ENCODE measurements at places on chromosomes 7 and 10.

DNA sequence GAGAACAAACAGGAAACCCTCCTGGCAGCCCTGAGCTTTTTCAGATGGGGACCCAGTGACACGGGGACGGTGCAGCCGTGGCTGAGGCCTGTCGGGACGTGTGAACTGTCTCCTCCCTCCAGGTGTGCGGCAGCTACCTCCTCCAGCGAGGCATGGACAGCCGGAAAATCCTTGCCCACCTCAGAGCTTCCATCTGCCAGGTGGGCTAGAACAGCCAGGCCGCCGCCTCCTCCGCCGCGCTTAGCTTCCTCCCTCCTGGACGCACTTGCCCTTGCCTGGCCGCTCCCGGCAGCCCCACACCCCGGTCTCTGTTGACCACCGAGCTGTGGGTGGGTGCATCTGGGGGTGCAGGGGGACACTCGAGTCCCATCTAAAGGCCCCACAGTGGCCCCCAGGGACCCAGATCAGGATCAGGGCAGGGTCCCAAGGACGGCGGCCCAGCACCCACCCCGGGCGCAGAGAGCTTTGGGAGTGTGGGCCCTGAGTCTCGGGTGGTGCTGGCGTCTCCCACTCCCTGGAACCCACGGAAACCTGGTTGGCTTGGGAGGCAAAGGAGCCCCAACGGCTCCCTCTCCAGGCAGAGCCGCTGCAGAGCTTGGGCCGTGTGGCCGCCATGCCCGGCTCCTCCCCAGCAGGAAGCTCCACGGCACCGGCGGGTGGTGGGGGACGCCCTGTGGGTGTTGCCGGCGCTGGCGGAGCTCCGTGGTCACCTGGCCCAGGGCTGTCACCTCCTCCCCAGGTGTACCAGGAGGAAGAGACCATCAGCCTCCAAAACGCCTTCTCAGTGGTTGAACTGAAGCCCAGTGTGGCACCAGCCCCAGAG lies 32.9 kb upstream of the UTF1 start:
- no peak for DNase-seq

GRCh38 chr10:103818105-103818504 lies 37.3 kb downstream of the SH3PXD2A start:
- DNase-seq: peak; percentile 29

GRCh38 chr7:98641646-98642500 lies 24.8 kb downstream of the NPTX2 start:
- DNase-seq: no peak

- DNase-seq: peak; percentile 43
Measured at GRCh38 chr7:68833422-68833821, 764.9 kb upstream of the AUTS2 start.
